Sigmoid colon (tissue), 7 donors: ENCODE measurements at places on chromosomes 16 and 17. TPM values are rescaled to one million over a fixed set of nuclear protein-coding genes. Genes with fewer than 3 reads are reported as not detected.

FSCN2 gene
- total RNA-seq = 1.1 TPM

MAPK7 gene
- 22.4 TPM for total RNA-seq

TM4SF5 gene
- not detected for total RNA-seq

- no peaks in the 10 kb centered on the region for H3K27me3 ChIP-seq
- H3K36me3 ChIP-seq = peaks cover 3% of the 10 kb centered on the region
- H3K4me3 ChIP-seq = no peak overlapping the region
- no peak overlapping the region for H3K27ac ChIP-seq
These were observed 44.4 kb downstream of the BANP start for GRCh38 chr16:87995644-87996043.

PLEKHH3 gene
- 25.2 TPM for total RNA-seq

DNA sequence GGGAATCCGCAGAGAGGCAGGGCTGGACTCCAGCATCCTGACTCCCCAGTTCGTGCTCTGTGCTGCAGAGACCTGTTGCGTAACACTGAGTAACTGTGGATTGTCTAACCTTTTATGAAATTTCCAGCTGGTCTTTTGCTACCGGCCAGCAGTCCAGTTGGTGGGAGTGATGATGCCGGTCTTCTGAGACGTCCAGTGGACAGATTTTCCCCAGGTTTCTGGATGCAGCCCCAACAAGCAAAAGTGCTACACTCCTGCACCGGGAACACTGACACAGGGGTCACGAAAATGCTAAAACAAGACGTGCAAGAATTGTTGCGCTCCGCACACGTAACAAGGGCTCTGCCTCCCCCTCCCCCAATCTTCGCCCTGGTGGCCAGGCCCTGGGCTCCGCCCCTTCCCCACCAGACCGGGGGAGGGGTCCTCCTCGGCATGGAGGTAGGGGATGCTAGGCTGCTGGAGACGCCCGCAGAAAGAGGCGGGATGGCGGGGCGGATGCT lies 701 bp upstream of the MRC2 start:
- H3K4me3 ChIP-seq = peak overlapping the region; percentile 57
- peaks cover 22% of the 10 kb centered on the region for H3K4me1 ChIP-seq
- peaks cover 8% of the 10 kb centered on the region for H3K27me3 ChIP-seq
- H3K36me3 ChIP-seq = no peaks in the 10 kb centered on the region

DNA sequence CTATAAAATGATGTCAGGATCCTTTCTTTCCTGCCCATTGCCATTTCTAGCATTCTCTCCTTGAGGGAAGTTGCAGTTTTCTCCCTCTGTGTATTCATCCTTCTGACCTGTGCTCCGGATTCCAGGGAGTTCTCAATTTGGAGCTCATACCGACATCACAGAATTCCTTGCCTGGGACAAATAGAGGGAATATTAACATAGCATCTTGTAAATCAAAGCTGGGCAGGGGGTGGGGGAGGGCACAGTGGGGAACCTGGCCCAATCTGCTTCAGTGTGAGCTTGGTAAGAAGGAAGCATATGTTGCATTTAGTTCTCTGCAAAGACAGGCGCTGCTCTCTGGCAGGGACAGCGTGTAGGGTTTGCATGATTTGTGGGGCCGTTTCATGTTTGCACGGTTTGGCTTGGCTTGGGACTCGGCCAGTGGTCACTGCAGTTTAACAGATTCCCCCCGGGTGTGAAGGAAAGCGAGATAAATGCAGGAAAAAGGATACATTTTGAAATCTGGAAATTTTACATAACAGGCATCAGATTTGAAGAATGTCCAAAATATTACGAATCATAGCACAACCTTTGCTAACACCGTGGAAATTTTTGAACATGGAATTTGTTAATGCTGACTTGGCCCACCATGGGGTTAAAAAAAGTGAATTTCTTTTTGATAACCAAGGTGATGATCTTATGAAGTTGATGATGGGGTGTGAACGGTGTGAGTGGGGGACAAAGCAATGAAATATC lies 178.0 kb downstream of the WWOX start:
- H3K27me3 ChIP-seq = no peaks in the 10 kb centered on the region
- H3K27ac ChIP-seq = no peak overlapping the region
- DNase-seq = no peak
- H3K4me1 ChIP-seq = peaks cover 10% of the 10 kb centered on the region
